ENCODE measurements at places on chromosomes 7 and 10. TPM values are rescaled to one million over a fixed set of nuclear protein-coding genes. Genes with fewer than 3 reads are reported as not detected.

The CADPS2 gene
- polyA plus RNA-seq, result 7.3 TPM

The CLRN3 gene
- polyA plus RNA-seq, result not detected

The CTAGE6 gene
- not detected for polyA plus RNA-seq

The SLC29A4 gene
- polyA plus RNA-seq, result 39.1 TPM

The PAPSS2 gene
- polyA plus RNA-seq, result 20.8 TPM

The ITGA8 gene
- 2.6 TPM for polyA plus RNA-seq

The COL28A1 gene
- 3.0 TPM for polyA plus RNA-seq

The CYP26C1 gene
- 0.03 TPM for polyA plus RNA-seq

The C7orf57 gene
- not detected for polyA plus RNA-seq

The PON1 gene
- polyA plus RNA-seq, result not detected

The OR2A5 gene
- polyA plus RNA-seq, result not detected

The LAMB1 gene
- polyA plus RNA-seq, result 86.0 TPM

The CDH23 gene
- 2.0 TPM for polyA plus RNA-seq

The RPP30 gene
- polyA plus RNA-seq, result 12.5 TPM

The ABCA13 gene
- 0.19 TPM for polyA plus RNA-seq

The ICA1 gene
- polyA plus RNA-seq, result 17.0 TPM

The IGF2BP3 gene
- 0.07 TPM for polyA plus RNA-seq

The NXPH1 gene
- polyA plus RNA-seq, result not detected

The CYP2E1 gene
- 3.1 TPM for polyA plus RNA-seq

The COX19 gene
- 3.7 TPM for polyA plus RNA-seq

The SAMD9L gene
- polyA plus RNA-seq, result 4.9 TPM

The WDR86 gene
- 13.6 TPM for polyA plus RNA-seq

The CDC14C gene
- not detected for polyA plus RNA-seq

The TRPV6 gene
- polyA plus RNA-seq, result 0.42 TPM

The C7orf25 gene
- polyA plus RNA-seq, result 2.1 TPM

The NEURL1 gene
- polyA plus RNA-seq, result 9.8 TPM

The DLG5 gene
- 14.1 TPM for polyA plus RNA-seq

The PWWP2B gene
- 9.2 TPM for polyA plus RNA-seq

The SEMA4G gene
- polyA plus RNA-seq, result 2.3 TPM

The STEAP4 gene
- 8.4 TPM for polyA plus RNA-seq

The SRRM3 gene
- polyA plus RNA-seq, result 1.9 TPM
